ENCODE measurements at places on chromosomes 1 and 21.

DNA sequence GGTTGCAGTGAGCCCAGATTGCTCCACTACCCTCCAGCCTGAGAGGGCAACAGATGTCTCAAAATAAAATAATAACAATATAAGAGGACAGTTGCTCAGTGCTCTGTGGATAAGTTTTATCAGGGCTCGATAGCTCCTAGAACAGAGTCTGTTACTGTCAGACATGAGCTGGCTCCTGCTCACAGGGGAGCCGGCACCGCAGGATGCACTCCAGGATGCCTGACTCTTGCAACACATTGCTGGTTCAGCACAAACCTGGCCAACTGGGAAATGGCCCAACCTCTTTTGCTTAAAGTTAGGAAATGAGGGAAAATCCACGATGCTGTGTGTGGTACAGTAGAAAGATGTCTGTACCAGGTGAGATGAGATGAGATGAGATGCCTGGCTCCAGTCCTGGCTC lies 5.8 kb upstream of the CTSE start:
- no peak for DNase-seq

GRCh38 chr1:56285554-56286402 lies 293.6 kb downstream of the PLPP3 start:
- DNase-seq, result no peak

- DNase-seq, result no peak
Measured at GRCh38 chr1:174058624-174059023, 36.5 kb upstream of the RC3H1 start.

DNA sequence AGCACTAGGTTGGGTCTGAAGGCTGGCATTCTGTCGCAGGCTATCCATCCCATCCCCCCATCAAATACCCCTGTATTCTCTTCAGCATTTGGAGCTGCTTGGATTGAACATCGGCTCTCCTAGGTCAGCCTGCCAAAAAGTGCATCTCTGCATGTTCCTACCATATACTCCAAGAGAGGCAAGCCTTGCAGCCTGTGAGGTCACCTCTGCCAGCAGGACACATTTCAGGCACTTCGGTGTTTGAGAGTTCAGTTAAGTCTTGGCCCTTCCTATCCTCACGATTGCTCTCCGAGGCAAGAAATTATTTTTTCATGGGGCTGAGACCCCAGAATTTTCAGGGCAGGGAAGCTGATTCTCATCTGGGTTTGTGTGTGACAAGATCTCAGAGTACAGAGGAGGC lies 2.6 kb downstream of the GPR25 start:
- DNase-seq, result no peak

DNA sequence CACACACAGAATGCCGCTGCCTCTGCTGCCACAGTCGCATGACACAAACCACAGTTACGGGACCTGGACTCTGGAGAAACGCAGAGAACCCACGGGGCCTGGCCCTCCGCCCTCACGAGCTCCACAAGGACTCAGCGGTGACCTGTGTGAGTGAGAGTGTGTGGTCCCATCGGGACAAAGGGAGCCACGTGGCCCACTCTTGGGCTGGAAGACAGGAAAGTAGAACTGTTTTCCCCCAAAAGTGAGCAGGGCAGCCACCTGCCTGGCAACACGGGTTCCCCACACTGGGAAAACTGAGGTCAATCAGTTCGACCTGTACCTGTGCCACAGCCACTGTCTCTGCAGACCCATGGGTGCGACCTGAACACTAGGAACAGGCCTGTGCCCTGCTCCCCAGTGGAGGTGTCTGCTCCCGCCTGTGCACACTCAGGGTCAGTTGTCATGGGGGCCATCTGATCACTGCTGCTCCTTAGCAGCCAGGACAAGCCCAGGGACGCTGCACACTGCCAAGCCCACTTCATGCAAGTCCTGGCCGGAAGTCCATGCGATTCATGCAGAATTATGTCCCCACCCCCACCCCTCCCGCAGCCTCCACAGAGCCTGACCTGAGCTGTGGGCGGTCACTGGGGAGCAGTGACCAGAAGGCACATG lies 54.4 kb upstream of the ADARB1 start:
- no peak for DNase-seq

DNA sequence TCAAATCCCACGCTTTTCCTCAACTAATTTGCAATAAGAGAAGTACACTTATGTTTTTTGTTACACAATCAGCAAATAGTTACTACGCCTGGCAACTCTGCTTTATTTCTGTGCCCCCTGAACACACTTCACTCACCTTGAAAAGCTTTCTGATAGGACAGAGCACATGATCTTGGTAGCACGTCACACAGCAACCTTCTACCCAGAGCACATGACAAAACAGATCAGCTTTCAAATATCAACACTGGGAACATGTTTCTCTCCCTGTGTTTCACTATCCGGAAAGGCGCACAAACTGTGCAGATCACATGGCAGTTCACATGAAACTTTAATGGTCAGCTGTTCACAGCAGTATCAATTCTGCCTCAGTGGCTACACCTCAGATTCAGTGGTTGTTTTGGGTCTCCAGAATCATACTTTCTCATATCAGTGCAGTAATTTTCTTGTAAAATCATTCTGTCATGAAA lies 2.2 kb downstream of the SLC19A2 start:
- DNase-seq, result no peak

- no peak for DNase-seq
Measured at GRCh38 chr1:111172463-111172862, 28.0 kb downstream of the DENND2D start.

GRCh38 chr1:242043165-242043564 lies 44.3 kb upstream of the MAP1LC3C start:
- no peak for DNase-seq

DNA sequence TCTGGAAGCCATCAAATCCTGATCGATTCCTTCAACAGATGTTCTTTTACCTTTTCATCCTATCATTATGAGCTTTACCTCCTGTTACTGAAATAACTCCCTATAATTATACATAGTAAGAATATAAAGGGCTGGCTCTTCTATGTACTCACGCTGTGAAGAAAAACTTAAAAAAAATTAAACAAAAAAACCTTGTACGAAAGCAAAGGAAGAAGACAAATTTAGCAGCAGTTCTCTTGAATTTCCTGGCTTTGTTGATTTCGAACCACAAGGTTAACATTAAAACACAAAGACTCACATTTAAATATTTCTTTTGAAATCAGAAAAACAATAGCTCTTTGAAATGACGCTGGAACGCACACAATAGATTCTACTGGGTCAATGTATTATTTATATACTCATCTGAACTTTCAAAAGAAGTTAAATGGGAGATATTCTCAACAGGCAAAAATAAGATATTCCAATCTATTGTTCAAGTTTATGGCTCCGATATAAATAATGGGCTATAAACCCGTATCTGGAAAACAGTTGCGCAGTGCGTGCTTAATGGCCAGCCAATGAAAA lies 13.6 kb upstream of the SPEN start:
- DNase-seq, result no peak

DNA sequence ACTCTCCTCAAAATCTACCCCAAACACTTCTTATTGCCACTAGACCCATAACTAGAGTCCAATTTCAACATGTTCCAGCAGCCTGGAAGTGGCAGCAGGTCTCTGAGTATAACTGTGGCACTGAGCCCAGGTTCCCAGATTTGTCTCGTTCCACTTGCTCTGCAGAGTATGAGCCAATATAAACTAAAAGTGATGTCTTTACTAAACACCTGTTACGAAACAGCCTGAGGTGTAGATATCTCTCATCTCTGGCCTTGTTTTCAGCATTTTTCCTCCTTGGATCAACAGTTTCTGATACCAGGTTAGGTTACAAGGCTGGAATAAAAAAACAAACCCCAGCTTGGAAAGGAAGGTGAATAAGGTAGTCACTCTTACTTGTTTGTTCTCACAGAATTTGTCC lies 25.2 kb upstream of the PRDX6 start:
- no peak for DNase-seq

DNA sequence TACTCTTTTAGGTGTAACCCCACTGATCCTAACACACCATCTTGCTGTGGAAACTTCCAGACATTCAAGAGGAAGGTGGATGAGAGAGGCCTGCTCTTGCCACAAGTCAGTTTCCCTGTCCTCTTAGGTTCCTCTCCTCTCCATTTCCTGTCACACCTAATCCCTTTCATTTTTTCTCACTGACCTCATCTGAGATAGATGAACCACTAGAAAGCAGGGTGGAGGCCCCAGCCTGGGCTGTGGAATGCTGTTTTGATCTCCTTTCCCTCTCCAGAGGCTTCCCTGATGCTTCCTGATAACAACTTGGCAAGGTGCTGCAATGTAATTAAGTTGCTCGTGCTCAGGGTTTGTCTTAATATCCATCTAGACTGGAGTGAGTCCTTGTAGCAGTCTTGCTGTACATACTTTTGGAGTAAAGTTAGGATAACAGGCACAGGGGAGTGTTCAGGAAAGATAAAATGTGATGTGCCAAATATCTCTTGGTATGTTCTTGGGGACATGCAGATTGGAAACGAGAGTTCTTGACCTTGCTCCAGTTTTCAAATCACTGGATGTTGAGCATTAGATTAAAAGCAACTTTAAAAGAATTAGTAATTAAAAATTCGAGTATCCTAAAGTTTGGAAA lies 11.2 kb downstream of the LRRC42 start:
- no peak for DNase-seq

GRCh38 chr1:64427879-64428278 lies 42.0 kb upstream of the CACHD1 start:
- no peak for DNase-seq

- no peak for DNase-seq
Measured at GRCh38 chr1:26477446-26478152, 5.4 kb downstream of the HMGN2 start.

DNA sequence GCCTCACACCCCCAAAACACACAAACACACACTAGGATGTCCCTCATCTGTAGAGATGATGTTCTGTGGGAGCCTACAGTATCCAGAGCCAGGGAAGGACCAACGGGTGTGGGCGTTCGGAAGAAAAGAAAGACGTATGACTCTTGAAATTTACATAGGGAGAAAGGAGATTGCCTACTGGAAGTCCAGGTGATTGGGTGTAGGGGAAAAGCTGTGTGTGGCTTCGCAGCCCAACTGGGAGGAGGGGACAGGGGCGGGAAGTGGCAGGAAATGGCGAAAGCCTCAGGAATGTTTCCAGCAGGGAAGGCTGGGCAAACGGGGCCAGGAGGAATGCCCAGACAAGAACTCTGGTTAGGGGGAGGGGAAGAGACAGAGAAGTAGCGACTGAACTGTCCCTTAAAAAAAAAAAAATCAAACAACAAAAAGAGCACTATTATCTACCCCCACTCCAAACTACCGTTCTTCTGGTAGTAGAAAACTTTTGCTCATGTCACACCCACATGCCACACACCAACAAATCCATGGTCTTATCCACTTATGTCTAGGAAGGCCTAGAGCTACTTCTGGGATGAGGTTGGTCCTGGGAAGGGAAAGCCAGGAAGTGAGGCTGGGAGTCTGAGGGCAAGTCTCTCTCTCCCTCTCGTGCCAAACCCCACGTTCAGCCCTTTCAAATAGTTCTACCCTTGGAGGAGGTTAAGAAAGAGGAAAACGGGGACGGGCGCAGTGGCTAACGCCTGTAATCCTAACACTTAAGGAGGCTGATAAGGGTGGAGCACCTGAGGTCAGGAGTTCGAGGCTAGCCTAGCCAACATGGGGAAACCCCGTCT lies 1.8 kb upstream of the CKS1B start:
- DNase-seq, result no peak

- no peak for DNase-seq
Measured at GRCh38 chr1:239802275-239802674, 289.4 kb upstream of the FMN2 start.

GRCh38 chr1:214574598-214575411 lies 23.4 kb upstream of the PTPN14 start:
- DNase-seq, result no peak

GRCh38 chr1:44413740-44414139 lies 8.7 kb downstream of the RNF220 start:
- no peak for DNase-seq

DNA sequence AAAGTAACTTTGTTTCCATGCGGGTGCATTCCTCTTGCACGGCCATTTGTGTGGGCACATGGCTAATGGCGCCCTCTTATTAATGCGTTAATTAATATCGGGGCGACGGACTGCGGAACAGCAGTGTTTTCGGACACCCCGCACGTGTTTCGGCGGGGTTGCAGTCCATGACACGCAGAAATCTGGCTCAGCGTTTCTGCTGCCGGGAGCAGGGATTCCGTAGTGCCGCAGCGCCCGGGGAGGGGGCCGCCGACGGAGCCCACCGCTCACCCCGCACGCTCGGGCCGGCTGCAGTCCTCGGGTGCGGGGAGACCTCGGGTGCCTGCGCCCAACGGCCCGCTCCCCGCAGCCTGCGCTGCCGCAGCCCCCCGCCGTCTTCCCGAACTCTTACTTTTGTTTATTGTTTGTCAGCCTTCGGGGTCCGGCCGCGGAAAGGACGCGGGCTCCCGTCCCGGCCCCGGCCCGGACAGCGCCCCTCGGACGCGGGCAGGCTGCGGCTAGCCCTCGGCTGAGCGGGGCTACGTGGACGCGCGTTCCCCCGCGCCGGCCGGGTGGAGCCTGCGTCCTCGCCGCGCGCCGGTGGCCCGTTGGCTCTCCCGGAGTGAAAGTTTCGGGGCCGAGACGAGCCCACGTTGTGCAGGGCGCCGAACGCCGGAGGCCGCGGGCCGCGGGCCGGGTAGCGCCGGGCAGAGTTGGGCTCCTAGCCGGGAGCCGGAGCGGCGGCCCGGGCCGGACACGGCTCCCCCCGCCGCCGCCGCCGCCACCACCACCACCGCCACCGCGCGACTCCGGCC lies 849 bp downstream of the NFIA start:
- DNase-seq, result no peak

DNA sequence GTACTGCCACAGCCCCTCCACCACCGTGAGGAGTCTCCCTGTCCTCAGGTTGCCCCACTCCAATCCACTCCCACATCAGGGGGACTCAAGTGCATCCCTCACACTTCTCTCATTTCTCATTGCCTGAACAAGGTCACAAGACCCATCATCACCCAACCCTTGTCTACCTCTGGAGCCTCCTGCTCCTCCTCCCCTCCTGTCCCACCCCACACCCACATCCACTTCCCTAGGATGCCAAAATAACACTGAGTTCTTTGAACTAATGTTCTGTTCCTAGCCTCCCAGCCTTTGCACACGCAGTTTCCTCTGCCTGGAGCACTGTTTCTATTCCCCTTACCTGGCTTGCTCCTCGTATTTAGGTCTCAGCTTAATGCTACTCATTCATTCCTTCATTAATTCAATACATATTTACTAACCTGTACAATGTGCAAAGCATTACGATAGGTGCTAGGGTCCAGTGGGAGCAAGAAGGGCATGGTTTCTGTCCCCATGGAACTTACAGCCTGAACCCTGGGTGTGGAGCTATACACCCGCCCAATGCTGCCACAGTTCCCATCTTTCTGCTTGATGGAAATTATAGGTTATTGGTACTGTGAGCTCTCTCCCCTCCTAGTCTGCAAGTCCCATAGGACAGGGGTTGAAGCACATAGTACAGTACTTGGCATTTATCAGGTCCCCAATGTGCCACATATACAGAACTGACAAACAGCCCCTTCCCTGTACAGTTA lies 96.1 kb upstream of the GRIK3 start:
- DNase-seq, result no peak

Measured in stimulated activated naive CD4-positive, alpha-beta T cell (primary cell).